ENCODE measurements at places on chromosomes 11 and 22. TPM values are rescaled to one million over a fixed set of nuclear protein-coding genes. Genes with fewer than 3 reads are reported as not detected.

PIWIL4 gene
- total RNA-seq = 0.65 TPM

LRRC74B gene
- total RNA-seq = not detected

HINFP gene
- 24.5 TPM for total RNA-seq

APOA4 gene
- not detected for total RNA-seq

SLC22A6 gene
- total RNA-seq = not detected

LARGE2 gene
- total RNA-seq = not detected

MUC2 gene
- not detected for total RNA-seq

TREH gene
- total RNA-seq = not detected

DEFB131B gene
- total RNA-seq = not detected

OTOG gene
- not detected for total RNA-seq

ASCL2 gene
- total RNA-seq = not detected

MFNG gene
- 170 TPM for total RNA-seq

TUBGCP6 gene
- total RNA-seq = 31.0 TPM

SLC15A3 gene
- 5.6 TPM for total RNA-seq

APOBEC3B gene
- total RNA-seq = 2.9 TPM
